Activated T-cell treated with anti-CD3 and anti-CD28 coated beads for 24 hours (primary cell): ENCODE measurements at places on chromosomes 2 and 18.

GRCh38 chr2:178448968-178449661 is 1.9 kb downstream of the PRKRA start:
- DNase-seq, result no peak

GRCh38 chr2:150166313-150167051 is 321.0 kb downstream of the RND3 start:
- DNase-seq, result no peak

GRCh38 chr2:69244882-69245281 is 142.1 kb downstream of the GFPT1 start:
- no peak for DNase-seq

DNA sequence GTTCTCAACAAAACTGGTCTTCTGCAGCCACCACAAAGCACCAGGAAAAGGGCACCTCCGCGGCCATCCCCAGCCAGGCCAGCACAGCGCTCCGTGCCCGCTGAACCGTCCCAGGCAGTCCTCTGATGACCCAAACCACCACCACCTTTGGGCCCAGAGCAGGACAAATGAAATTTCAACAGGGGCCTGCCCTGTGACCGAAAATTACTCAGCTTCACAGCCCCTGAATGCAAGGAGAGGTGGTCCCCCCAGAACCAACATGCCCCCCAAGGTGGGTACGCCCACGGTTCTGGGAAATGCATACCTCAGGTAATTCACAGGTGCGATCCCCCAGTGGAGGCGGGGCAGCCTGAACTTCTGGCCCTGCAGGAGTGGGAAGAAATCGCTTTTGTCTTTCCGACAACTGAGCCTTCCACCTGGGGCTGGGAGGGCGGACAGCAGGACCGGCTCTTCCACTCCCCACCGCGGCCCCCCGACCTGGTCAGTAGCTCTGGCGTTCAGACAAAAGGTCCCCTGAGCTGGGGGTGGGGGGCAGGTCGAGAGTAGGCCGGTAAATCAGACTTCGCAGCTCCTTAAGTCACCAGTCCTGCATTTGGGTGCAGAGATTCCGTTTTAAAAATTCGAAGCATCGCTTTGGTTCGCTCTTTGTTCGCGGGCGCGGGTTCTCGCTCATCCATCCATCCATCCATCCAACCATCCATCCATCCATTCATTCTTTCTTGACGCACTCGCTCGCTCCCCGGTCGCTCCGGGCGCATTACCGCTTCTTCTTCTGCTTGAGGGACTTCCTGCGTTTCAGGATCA is 1.4 kb downstream of the ARL4C start:
- DNase-seq, result no peak

- no peak for DNase-seq
These were observed 112.2 kb downstream of the ZNF385B start for GRCh38 chr2:179749210-179749609.

GRCh38 chr2:149926149-149926548 is 338.6 kb upstream of the MMADHC start:
- DNase-seq, result no peak

DNA sequence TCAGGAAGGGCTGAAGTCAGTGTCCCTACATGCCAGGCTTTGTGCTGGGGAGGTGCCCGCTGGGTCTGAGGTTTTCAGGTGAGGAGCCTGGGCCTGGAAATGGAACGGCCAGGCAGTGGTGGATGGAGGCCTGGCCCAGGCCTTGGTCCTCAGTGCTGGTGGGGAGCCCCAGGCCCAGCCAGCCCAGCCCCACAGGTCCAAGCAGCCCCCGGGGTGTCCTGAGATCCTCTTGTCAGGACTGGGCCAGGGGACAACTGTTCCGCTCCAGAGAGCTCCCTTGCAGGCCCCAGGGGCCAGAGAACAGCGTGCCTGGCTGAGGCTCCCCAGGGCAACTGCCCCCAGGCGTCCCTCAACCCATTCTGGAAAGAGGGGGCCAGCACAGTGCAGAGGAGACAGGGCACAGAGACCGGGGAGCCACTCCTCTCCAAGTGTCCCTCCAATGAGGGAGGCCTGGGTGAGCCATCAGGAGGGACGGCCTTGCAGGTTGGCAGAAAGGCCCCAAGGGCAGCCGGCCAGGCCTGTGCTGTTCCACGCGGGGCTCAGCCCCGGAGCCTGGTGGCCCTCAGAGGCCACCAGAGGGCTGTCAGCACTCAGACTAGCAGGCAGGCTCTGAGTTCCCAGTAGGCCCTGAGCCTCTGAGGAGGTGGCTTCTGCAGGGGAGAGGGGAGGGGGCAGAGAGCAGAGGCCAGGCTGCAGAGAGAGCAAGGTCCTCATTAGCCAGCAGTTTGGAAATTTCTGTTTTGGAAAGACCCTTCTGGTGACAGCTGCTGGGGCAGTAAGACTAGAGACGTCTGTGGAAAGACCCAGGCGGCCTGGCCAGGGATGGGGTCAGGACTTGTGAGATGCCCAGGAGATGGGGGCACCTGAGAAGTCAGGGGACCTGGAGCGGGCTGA is 29.4 kb upstream of the SNED1 start:
- no peak for DNase-seq

DNA sequence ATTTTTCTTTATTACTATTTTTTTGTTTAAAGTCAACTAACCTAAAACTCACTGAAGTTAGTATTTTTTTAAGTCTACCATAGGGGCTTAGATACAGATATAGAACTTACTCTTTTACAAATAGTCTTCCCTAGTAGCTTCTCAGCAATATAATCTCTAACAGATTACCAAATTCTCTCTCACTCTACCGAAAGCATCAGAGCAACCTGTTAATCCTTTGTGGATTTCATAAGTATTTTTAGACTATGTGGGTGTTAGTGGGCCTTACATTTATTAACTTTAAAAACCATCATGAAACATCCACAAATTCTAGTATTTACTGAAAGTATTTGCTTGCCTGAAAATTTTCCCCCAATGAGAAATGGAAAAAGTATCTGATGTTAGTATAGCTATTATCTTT is 84.6 kb upstream of the TFPI start:
- DNase-seq, result no peak

GRCh38 chr18:2805970-2806943 is 40.5 kb upstream of the EMILIN2 start:
- no peak for DNase-seq

DNA sequence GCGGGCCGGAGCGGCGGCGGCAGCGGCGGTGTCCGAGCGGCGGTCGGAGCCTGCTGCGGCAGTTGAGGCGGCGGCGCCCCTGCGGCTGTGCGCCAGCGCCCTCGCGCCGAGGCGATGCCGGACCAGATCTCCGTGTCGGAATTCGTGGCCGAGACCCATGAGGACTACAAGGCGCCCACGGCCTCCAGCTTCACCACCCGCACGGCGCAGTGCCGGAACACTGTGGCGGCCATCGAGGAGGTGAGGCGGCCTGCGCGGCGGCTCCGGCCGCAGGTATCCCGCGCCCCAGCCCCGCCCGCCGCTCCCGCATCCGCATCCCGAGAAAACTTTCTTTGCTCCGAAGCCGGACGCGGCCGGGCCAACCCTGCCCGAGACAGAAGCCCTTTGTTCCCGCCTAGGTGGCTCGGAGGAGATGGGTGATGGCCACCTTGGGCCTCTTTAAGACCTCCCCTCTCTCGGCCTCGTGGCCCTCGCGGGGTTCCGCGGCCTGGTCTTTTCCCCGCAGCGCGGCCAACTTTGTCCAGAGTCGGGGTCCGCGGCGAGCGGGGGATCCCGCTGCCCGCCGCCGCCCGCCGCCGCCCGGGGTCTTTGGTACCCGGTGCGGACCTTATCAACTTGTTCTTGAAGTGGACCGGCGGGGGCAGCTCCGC is 504 bp downstream of the ASAP2 start:
- DNase-seq, result no peak

DNA sequence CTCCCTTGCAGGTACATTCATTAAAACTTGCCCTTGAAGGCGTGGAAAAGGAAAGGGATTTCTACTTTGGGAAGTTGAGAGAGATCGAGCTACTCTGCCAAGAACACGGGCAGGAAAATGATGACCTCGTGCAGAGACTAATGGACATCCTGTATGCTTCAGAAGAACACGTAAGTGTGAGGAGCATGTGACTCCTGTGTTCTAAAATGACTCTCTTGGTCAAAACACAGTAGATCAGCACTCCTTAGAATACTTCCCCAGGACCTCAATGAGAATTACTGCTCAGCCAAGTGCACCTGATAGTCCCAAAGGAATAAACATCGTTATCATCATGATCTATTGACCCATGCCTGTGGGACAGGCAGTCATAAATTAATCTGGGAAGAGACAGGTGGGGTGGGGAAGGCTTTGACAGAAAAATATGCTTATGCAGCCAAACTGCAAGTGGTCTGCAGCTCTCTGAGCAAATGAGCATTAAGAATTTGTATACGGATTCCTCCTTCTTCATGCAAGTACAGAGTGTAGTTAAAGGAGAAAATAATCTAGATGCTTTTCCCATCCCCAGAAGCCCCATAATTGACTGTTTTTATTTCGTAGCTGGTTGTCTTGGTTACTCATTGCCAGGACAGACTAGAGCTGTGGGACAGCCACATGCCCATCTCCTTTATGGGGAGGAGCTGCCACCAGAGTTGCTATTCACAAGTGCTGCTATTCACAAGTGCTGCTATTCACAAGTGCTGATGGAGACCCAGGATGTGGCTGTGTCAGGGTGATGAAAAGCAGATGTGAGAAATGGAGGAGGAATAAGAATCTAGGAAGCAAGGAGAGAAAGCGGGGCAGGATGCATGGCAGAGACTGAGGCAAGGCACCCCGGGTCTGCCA is 91.0 kb downstream of the MAPRE2 start:
- DNase-seq, result no peak

DNA sequence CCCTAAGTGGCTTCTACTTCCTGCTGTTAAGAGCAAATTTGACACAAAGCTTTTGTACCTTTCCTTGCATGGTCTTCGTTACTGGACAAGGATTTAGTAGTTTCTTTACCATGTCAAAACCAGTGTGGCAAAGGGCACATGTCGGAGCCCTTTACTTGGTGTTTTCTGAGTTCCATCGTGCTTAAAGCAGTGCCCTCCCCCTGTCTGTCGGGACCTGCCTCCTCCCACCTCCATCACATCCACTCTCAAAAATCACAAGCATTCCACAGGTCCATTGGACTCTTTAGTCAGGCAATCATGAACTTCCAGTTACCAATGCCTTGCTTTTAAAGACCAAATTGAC is 763 bp downstream of the CCDC141 start:
- no peak for DNase-seq

DNA sequence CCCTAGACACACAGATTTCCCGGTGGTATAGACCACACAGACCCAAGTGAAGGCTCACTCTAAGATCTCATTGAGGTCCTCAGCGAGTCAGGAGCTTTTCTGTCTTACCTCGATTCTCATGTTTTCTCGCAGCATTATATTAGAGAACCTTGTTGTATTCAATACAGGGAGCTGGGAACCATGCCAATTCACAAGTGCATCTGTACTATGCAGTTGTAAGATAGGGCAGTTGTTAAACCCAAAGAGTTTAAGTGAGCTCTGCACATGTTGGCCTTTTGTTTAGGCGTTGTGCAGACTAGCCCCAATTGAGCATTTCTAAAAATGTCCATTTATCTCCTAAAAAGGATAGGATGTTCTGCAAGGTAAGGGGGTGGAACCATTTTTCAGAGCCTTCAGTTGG is 59.6 kb downstream of the FEZ2 start:
- DNase-seq, result no peak

- DNase-seq, result no peak
These were observed 246.1 kb downstream of the EXOC6B start for GRCh38 chr2:72579591-72580180.

DNA sequence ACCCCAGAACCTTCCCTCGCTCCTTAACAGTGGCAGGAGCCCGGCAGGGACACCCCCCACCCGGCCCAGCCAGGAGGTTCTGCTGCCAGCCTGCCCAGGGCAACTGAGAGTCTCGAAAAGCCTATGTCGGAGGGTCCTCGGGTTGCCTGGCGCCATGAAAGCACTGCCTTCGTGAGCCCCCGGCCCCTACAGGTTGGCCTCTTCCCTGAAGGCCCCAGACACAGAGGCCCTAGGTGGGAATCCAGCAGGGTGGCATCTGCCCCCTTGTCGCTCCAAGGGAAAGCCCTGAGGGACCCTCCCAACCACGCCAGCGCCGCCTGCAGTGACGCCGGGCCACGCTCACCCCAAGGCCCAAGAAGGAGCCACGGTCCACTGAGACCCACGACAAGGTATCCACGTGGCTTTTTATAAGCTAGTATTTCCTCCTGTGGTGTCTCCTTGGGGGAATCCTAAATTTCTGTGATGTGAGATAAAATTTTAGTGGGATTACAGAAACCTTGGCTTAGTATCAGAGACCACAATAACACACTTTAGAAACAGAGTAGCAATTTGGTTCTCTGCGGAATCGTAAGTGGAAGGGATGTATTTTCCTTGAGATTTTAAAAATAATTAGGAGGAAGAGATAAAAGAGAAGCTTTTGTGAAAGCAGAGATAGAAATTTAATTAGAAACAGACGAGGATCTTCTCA is 138.9 kb downstream of the HDAC4 start:
- no peak for DNase-seq

GRCh38 chr18:73296686-73297085 is 428.9 kb upstream of the NETO1 start:
- DNase-seq, result no peak
